ENCODE measurements at places on chromosomes 7 and 10.

GRCh38 chr7:99373091-99374066 lies 1.2 kb upstream of the ARPC1B start:
- no peak for DNase-seq

DNA sequence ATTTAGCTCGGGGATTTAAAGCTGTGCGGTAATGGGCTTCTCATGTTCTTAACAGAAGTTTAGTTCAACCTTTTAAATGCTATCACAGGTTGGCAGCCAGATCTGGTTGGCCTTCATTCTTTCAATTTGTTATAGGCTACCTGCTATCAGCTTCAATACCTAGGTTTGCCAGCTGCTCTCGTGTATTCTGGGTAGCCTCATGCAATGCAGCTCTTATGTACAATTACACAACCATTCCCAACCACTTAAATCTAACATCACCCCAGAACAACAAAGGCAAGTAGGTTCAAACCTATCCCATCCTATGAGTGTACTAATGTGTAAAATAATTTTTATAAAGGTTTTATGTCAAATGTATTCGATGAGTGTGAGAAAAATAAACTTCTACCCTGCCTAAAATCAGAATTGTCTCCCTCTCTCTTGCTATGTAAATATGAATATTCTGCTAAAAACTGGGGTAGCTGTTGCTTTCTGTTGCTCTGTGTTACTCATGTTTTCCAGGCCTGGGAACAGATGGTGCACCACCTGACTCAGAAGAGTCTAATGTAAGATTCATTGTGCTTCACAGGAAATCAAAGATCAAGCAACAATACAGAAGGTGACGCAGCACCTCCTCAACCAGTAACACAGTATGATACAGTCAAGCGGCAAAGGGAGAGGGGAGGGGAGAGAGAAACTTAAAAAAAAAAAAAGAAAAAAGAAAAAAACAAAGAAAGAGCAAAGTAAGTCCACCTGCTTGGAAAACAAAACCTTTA lies 188.6 kb downstream of the ETV1 start:
- DNase-seq = no peak

- no peak for DNase-seq
These were observed 835 bp upstream of the DGKI start for GRCh38 chr7:137847568-137848050.

- DNase-seq = no peak
These were observed 163.2 kb downstream of the DGKB start for GRCh38 chr7:14739168-14739840.

DNA sequence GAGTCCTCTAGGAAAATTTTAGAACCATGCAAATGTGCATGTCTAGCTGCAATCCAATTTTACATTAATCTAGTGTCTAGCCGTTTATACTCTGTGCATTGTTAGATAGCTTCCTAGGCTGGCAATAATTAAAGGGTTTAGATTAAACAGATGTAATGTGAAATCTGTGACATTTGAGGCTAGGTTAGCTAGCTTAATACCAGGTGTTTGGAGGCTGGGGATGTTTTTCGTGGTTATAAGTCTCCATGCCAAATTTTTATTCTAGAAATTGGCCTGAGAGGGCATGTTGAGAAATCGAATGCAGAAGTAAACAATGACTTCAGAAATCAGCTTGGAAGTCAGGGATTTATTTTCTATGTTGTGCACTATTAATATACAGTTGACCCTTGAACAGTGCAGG lies 94.2 kb downstream of the ST7 start:
- no peak for DNase-seq

DNA sequence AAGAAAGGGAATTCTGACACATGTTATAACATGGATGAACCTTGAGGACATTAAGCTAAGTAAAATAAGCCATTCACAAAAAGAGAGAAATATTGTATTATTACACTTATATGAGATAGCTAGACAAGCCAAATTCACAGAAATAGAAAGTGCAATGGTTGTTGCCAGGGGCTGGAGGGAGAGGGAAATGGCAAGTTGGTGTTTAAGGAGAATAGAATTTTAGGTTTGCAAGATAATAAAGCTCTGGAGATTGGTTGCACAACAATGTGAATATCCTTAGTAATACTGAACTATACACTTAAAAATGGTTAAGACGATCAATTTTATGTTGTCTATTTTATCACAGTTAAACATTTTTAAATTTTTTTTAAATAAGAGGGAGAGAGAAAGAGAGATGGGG lies 25.0 kb upstream of the ADD3 start:
- DNase-seq = no peak
